Mesothelial cell of epicardium (in vitro differentiated cells): ENCODE measurements at places on chromosomes 7 and 10. TPM values are rescaled to one million over a fixed set of nuclear protein-coding genes. Genes with fewer than 3 reads are reported as not detected.

DNA sequence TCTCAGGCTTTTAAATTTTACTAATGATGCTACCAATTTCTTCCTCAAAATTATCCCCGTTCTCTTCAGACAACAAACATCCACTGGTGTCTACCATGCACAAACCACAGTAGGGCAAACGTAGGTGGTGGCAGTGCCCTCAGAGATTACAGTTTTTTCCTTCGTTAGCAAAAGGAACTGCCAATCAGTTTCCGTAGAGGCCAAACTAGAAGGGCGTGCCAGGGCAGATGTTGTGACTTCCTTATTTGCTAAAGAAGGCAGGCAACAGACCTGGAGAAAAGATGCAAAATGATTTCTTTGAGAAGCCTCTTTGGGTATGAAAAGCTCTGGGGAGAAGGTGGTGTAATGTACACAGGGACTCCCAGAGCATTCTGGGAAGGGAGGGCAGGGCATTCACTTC lies 7.6 kb upstream of the FAM180A start:
- peaks cover 27% of the 10 kb centered on the region for H3K4me1 ChIP-seq
- DNase-seq = no peak
- H3K36me3 ChIP-seq = peaks cover 2% of the 10 kb centered on the region
- H3K27ac ChIP-seq = no peak overlapping the region
- no peaks in the 10 kb centered on the region for H3K27me3 ChIP-seq
- no peak overlapping the region for H3K4me3 ChIP-seq

GRCh38 chr10:123379156-123379555 lies 225.0 kb downstream of the BUB3 start:
- no peak overlapping the region for H3K4me3 ChIP-seq
- H3K4me1 ChIP-seq = peaks cover 6% of the 10 kb centered on the region
- peaks cover 68% of the 10 kb centered on the region for H3K27me3 ChIP-seq
- H3K27ac ChIP-seq = no peak overlapping the region
- no peaks in the 10 kb centered on the region for H3K36me3 ChIP-seq

DNA sequence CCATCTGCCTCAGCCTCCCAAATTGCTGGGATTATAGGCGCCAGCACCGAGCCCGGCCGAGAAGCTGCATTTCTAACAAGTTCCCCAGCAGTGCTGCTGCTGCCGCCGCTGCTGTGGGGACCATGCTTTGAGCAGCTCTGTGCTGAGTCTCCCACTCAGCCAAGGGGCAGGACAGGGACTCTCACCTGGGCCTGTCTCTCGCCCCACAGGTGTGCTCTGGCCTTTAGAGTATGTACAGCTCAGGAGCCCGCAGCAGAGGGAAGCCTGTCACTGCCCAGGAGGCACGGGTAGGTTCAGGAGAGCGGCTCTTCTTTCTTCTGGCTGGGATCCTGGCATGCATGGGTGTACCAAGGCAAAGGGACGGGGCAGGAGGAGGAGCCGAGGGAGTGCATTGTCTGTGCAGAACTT lies 130.1 kb downstream of the CAMK1D start:
- peaks cover 3% of the 10 kb centered on the region for H3K27me3 ChIP-seq
- no peak for DNase-seq
- peaks cover 10% of the 10 kb centered on the region for H3K4me1 ChIP-seq
- no peak overlapping the region for H3K27ac ChIP-seq
- no peaks in the 10 kb centered on the region for H3K36me3 ChIP-seq

- no peak overlapping the region for H3K4me3 ChIP-seq
- DNase-seq = no peak
- H3K27me3 ChIP-seq = peaks cover 11% of the 10 kb centered on the region
- H3K4me1 ChIP-seq = no peaks in the 10 kb centered on the region
- no peaks in the 10 kb centered on the region for H3K36me3 ChIP-seq
- H3K27ac ChIP-seq = no peak overlapping the region
These were observed 8.8 kb downstream of the ADAM8 start for GRCh38 chr10:133267829-133268228.

DNA sequence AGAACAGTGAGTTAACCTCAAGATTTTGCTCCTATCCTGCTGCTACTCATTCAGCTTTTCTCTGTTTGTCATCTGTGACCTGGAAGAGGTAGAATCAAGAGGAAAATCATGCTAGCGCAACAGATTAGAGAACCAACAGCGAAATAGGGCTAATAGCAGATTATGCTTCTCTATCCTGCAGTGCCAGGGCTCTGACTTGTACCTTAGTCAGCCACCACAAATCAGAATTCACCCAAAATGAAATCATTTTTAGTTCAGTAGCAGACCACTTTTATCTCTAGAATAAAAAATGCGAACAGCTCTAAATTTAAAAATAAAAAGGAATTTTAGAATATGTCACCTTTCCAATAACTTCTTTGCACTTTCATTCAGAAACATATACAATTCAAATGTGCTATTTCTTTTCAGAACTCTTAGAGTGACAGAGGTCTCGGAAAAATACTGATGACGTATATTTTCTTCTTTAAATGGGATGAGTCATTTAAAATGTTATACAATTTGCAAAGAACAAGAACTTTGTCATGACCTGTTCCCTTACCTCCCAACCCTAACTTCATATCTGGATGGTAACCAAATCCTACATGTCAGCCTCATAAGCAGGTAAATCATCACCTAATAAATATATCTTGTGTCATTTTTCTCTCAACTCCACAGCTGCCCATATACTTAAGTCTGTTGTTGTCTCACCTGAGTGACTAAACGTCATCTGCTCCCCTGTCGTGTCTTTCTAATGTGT lies 896.4 kb downstream of the PCDH15 start:
- DNase-seq = no peak
- no peak overlapping the region for H3K27ac ChIP-seq
- H3K4me1 ChIP-seq = peaks cover 5% of the 10 kb centered on the region
- no peaks in the 10 kb centered on the region for H3K36me3 ChIP-seq
- no peak overlapping the region for H3K4me3 ChIP-seq

DNA sequence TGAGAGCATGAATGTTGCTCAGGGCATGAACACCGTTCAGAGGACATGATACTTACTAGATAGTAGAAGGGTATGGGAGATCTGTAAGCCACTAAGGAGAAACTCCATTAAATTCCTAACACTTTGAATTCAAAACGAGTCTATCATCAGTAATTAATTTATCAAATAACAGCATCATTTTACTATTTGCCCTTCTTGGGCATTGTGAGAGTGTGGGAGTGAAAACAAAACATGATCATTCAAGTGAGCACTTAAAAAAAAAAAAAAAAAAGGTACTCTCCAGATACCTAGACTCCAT lies 20.5 kb upstream of the ASB15 start:
- DNase-seq = no peak
- H3K4me1 ChIP-seq = peaks cover 4% of the 10 kb centered on the region
- peak overlapping the region; percentile 67 for H3K27ac ChIP-seq
- H3K4me3 ChIP-seq = peak overlapping the region; percentile 44

- no peaks in the 10 kb centered on the region for H3K36me3 ChIP-seq
- no peak for DNase-seq
- H3K4me1 ChIP-seq = no peaks in the 10 kb centered on the region
- peaks cover 14% of the 10 kb centered on the region for H3K27me3 ChIP-seq
These were observed 30.6 kb downstream of the ADARB2 start for GRCh38 chr10:1706711-1707110.

UTF1 gene
- total RNA-seq = not detected in 3 replicates

GIMAP2 gene
- not detected in 3 replicates for total RNA-seq

PPP1R17 gene
- total RNA-seq = not detected in 3 replicates

CYP3A4 gene
- not detected in 3 replicates for total RNA-seq
